Lung microvascular endothelial cell (primary cell): ENCODE measurements at places on chromosomes 13 and 19. TPM values are rescaled to one million over a fixed set of nuclear protein-coding genes. Genes with fewer than 3 reads are reported as not detected.

GATAD2A gene
- total RNA-seq, result 27.0 and 37.5 TPM in 2 replicates

DNA sequence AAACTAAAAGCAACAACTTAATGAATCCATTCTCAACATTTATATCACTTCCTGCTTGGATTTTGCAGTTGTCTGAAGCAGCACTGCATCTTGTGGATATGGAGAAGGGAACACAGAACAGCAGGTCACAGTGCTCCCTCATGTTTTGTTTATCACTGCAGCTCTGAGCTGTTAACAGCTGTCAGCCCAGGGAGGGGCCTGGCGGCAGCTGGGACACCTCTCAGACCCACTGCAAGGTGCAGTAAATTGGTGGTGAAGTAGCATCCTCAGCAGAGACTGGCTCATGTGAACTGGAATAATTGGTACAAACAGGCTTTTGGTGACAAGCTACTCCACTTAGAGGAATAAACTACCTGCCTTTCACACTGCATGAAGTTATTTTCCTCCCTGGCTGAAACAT, 170.4 kb downstream of the LIG4 start:
- no peak for DNase-seq

DNA sequence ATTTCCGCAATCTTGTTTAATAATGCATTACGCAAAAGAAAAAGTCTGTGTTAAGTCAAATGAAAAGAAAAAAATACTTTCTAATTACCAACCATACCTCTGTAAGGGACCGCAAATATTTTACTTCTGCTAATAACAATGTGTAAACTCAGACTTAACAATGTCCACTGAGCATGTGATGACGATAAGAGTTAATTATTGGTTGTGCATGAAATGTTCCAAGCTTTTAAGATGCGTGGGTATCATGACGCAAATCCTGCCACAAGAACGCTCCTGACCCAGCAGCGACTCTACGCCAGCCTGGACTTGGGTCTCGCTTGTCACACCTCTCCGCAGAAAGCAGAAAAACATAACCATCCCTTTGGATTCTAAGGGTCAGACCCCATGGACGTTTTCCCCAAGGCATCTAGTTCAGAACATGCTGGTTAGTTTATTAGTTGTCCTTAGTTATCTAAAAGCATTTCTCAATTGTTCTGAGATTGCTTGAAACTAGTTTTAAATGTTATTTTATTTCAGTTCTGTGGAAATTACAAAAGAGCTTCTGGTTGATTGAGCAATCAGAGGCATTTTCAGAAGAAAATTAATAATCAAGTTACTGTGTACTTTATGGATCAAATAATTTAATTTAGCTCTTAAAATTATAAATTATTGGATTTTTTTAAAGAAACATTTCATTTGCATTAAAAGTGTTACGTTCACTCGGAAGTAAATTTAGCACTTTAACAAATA, 779.9 kb upstream of the ARGLU1 start:
- no peak for DNase-seq

SUPT20H gene
- total RNA-seq, result 20.7 and 26.0 TPM in 2 replicates

DNA sequence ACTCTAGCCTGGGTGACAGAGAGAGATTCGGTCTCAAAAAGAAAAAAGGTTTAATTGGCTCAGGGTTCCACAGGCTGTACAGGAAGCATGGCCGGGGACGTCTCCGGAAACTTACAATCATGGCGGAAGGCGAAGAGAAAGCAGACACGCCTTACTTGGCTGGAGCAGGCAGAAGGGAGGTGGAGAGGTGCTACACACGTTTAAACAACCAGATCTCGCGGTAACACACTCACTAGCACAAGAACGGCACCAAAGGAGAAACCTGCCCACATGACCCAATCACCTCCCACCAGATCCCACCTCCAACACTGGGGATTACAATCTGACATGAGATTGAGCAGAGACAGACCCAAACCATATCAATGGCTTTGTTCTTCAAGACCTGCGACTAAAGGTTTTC, 12.8 kb downstream of the CASP14 start:
- no peak for DNase-seq

- DNase-seq, result no peak
Observed at GRCh38 chr13:43021926-43022670, 1.3 kb upstream of the DNAJC15 start.

ATP8B3 gene
- total RNA-seq, result 0.20 and 0.65 TPM in 2 replicates

DNA sequence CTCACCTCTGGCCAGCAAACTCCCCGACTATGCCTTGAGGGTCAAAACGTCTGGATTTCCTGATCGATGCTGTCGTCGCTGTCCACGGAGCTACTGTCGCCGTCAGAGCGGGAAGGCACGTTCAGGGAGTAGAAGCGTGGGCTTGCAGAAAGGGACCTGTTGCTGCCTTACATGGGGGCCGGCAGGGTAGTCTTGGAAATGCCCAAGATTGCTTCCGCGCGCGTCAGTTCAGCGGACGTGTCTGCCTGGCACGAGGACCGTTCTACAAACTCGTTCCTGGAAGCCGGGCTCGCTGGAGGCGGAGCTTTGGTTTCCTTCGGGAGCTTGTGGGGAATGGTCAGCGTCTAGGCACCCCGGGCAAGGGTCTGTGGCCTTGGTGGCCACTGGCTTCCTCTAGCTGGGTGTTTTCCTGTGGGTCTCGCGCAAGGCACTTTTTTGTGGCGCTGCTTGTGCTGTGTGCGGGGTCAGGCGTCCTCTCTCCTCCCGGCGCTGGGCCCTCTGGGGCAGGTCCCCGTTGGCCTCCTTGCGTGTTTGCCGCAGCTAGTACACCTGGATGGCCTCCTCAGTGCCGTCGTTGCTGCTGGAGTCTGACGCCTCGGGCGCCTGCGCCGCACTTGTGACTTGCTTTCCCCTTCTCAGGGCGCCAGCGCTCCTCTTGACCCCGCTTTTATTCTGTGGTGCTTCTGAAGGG, 15.4 kb downstream of the RB1 start:
- DNase-seq, result no peak

DNA sequence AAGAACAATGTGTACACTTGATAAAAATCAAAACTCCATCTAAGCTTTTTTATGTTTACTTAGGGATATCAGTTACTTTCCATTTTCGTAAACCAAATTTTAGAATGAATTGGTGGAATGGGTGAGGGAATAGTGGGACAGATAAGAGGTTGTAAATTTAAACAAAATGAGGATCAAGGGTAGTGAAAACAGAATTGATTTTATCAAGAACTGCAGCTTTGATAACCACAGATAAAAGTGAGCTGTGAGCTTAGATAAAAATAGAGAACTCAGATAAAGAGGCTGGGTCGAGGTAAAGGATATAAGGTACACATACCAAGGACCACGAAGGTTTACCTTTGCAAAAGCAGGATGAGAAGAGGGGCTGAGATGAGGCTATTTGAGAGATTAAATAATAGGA, 813.2 kb upstream of the GPC6 start:
- DNase-seq, result no peak

NLRP4 gene
- total RNA-seq, result not detected in 2 replicates
